ENCODE measurements at places on chromosomes 3 and 15.

DNA sequence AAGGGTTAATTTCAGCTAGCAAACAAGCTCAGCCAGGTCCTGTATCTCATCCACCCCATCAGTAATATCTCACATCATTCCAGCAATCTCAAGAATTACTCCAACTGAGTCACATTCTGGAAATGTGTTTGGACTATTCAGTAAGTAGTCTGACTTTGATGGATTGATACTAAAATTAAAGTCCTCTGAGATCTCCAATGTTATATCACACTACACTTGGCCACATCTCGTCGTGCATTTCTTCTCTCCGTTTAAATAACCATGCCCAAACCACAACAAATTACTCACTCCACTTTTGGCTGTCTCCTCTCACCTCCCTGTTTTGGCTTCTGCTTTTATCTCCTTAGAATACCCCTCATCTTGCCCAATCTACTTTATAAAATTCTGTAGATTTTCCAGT, 292.2 kb downstream of the PYDC2 start:
- no peak for DNase-seq

DNA sequence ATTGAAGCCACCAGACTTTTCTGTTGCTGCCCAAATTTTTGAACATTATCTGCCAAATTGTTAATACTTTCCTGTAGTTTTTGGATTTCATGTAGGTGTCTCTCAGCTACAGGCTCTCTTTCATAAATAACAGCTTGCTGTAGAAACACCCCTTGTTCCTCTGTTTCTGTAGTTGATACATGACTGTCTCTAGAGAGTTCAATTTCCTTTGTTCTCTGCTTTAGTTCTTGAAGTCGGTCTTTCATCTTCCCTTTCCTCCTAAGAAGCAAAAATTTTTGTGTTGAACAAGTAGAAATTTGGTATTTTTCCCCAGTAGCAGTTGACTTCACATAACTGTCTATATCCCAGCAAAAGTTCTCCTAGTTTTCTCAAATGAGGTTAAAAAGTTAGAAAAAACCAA, 13.4 kb downstream of the STX19 start:
- DNase-seq: no peak

DNA sequence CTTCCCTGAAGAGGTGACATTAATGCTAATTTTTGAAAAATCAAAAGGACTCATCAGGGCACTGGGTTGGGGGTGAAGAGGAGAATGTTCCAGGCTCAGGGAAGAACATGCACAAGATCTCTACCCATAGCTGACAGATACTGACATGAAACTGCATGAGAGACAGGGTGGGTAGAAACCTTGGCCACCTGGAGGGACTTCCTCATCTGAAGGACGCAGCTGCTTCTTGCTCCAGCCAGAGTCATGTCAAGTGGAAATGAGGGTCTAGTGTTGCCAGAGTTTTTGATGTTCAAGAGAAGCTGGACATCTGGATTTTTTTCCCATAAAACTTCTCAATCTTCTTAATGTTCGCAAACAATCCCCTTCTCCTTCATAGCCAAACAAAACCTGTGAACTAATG, 29.7 kb downstream of the AMOTL2 start:
- no peak for DNase-seq

DNA sequence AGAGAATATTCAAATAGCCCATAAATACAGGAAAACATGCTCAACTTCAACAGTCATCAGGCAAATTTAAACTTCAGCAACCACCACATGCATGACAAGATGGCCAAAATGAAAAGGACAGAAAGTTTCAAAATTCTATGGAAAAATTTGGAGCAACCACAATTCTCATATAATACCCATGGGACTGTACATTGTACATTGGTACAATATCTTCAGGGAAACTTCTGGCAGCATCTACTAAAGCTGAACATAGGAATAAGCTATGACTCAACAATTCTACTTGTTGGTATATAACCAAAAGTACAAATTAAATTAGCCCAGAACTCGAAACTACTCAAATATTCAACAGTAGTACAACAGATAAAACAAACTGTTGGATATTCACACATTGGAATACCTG, 847.6 kb downstream of the TBL1XR1 start:
- DNase-seq: no peak

- no peak for DNase-seq
These were observed 57.1 kb upstream of the BCL6 start for GRCh38 chr3:187802203-187802927.

GRCh38 chr3:175977968-175978752, 1119.0 kb downstream of the NAALADL2 start:
- no peak for DNase-seq

DNA sequence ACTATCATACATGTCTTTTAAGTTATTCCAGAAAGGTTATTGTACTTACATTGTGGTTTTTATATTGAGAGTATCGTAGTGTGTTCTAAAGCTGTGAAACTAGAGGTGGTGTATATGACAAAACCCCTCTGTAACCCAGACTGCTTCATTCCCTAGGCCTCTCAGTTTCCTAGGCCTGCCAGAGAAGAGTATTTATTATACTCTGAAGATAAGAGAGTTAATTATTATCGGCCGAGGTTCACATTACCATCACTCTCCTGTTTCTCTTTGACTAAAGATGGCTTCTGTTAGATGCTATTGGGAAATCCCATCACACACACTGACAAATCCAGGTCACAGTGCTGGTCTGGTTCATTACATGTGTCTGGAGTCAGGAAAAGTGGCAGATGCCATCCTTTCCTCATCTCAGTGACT, 20.5 kb downstream of the EXOSC7 start:
- no peak for DNase-seq

DNA sequence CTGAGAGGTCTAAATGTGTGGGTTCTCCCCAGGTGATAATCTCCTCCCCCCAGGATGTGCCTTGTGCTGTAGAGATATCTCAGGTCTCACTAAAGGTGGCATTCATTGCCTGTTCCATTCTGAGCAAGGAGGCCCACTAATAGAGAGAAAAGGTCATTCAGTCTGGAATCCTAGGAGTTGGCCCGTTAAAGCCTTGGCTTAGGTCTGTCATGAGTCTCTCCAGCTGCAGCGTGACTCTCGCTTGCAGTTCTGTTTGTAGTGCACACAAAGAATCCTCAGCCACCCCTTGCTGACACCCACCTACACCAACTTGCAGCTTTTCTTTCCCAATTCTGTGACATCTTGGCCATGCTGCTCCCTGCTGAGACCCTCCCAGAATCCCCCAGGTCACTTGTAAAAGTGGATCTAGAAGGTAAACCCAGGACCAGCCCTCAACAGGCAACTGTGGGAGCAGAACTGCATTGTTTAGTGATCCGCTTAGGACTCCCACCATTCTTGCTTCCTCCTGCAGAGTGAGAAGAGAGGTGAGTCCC, 17.7 kb downstream of the MAGEF1 start:
- no peak for DNase-seq

DNA sequence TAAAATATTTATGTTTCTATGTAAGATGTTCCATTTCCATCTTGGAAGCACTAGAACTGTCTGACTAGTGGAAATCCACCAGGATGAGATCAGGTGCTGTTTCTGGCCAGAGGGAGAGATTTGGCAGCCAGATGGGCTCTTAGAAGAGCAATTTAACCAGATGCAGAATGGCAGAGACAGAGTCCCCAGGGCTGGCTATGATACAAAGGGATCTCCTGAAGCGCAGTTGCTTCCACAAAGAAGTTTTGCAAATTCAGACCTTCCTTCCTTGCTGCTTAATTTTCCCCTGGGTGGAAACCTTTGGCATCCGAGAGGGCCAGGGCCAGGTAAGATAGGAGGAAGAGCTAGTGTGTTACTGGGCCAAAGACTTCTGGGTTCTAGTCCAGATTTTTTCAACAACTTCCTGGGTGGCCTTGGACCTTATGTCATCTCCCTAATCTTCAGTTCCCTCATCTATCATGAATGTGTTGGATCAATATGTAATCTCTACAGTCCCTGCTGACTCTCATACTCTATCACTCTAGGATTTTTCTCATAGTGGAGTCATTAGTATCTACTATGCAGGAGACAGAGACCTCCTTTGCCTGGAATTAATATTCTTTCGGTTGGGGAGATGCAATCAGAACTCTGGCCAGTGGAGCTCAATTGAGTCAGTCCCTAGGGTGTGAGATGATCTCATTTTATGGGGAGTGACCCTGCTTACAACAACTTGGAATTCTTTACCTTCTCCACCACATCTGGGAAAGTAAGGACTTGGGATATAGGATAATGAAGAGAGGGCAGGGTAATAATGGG, 41.1 kb upstream of the NDUFB4 start:
- no peak for DNase-seq

DNA sequence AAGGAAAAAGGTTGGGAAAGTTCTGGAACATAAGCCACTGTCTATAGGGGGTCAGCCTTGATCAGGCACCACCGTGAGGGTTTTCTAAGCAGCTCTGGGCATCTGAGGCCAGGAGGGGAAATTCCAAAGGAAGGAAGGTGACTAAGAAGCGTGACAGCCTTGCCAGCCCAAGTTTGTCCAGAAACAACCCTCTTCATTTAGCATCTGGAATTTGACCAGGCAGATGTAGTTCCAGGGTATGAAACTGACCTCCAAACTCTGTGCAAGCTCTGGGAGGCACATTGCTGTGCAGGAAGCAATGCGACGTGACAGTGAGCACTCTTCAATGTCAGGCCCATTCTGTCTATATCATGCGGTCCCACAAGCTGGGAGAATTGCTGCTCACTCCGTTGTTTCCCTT, 85.4 kb upstream of the TPM1 start:
- no peak for DNase-seq

DNA sequence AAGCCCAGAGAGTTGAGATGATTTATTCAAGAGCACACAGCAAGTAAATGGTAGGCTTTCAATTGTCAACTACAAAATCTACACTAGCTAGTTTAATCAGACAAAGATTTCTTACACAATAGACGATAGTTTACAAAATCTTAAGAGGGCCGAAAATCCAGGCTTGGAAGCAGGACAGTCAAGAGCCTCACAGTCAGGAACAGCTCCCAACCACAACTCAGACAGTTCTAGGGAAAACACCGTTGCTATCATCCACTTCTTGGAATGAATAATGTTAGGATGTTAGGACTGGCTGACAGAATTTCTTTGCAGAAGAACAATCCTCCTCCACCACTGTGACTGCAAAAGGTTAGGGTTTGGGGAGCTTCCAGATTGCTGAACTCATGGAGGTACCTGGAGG, 290.8 kb upstream of the ZPLD1 start:
- no peak for DNase-seq

DNA sequence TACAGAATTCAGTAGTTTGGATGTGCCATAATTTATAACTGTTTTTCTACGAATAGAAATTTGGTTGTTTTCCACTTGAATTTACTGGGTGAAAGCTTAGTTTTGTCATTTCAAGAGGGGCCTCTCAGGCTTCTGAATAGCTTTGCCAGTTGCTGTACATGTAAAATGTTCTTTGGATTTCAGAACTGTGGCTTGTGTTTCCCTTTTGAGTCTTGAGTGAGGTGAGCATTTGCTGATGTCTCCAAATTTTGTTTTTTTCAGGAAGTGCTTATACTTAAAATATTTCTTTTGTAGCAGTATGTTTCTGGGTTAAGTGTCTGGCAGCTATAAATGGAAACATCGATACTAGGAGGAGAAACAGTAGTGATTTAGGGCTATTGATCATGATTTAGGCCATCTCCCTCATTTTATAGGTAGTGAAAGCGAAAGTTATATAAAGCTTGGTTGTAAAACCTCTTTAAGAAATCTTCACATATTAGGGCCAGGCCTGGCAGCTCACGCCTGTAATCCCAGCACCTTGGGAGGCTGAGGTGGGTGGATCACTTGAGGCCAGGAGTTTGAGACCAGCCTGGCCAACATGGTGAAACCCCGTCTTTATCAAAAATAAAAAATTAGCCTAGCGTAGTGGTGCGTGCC, 9.2 kb upstream of the TRAK1 start:
- no peak for DNase-seq

GRCh38 chr3:133930341-133930933, 34.8 kb upstream of the RAB6B start:
- DNase-seq: no peak

DNA sequence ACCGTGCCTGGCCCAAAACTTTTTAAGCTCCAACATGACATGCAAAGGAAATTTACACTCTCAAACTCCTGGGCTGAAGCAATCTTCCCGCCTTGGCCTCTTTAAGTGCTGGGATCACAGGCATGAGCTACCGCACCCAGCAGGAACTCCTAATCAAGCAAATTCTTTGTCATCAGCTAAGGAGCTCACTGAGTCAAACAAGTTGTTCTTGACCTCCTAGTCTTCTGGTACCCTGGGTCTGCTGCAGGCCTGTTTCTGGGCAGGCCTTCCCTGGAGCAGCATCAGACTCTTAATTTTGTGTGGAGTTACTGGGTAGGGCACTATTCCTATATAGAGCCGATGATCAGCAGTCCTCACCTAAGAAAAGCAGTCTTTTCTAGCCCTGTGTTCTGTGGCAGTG, 68.4 kb upstream of the FLNB start:
- no peak for DNase-seq

DNA sequence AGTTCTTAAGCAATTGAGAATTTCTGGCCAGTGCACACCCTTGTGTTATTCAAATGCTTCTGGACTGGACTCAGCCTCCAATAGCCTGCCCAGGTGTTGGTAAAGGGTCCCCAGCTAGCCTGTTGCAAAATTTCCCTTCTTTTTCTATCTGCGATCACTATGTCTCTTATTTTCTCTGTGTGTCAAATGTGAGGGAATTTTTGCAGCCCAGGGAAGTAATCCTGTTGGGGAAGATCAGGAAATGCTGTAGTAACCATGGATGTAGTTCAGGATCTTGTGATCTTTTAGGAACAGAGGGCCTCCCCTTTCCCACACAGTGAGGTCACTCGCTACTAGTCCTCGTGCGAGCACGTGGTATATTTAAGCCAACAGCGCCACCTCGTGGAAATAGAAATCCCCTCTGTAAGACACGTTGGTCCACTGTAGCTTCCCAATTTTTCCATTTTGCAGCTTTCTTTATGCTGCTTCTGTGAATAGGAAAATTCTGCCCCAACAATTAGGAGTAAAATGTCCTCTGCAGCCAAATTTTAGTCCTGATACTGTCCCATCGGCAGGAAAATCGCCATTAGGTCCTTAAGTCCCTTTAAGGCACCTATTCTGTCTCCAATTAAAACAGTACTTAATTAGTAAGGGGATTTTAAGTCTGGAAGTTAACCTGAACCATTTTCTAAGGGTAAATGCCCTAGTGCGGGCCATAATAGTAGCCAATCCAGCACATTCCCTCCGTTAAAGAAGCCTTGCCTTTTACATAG, 4.0 kb upstream of the SMCO1 start:
- DNase-seq: no peak

- no peak for DNase-seq
These were observed 262.1 kb upstream of the SATB1 start for GRCh38 chr3:18687286-18687685.

All from hypothalamus (tissue), 51 donors.